ENCODE measurements at places on chromosomes 4 and X.

DNA sequence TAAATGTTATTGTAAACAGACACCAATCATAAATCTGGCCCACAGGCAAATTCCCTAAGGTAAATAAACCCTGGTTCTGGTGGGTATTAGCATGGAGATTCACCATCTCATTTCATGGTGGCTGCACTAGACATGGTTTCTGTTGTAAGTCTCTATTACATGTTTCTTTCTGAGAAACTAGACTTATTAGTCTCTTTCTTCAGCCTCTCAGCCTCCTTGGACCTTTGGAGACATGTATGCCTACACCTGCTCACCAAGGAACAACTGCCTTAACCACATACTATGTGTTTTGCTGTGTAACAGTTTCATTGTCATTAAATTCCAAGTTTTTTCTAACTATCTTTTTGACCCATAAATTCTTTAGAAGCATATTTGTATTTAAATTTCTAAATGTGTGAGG, 13.1 kb downstream of the DDIT4L start:
- no peak for DNase-seq

GRCh38 chr4:62260254-62260653, 1060.1 kb downstream of the ADGRL3 start:
- DNase-seq = no peak

GRCh38 chr4:3215733-3216132, 33.2 kb upstream of the MSANTD1 start:
- no peak for DNase-seq

GRCh38 chr4:96521046-96521536, 681.2 kb downstream of the PDHA2 start:
- no peak for DNase-seq
